Astrocyte (in vitro differentiated cells and primary cell): ENCODE measurements at places on chromosomes 12 and 14. TPM values are rescaled to one million over a fixed set of nuclear protein-coding genes. Genes with fewer than 3 reads are reported as not detected.

TAS2R8 gene
- not detected in 2 replicates for total RNA-seq

PIWIL1 gene
- total RNA-seq: not detected in 2 replicates

AP5M1 gene
- total RNA-seq: 51.1 and 61.1 TPM in 2 replicates

CCDC77 gene
- 5.2 and 9.3 TPM in 2 replicates for total RNA-seq

COCH gene
- total RNA-seq: 0.79 and 0.87 TPM in 2 replicates

NR1H4 gene
- total RNA-seq: not detected in 2 replicates

YARS2 gene
- total RNA-seq: 26.5 and 29.0 TPM in 2 replicates

NRXN3 gene
- total RNA-seq: 12.6 and 18.0 TPM in 2 replicates

HOXC12 gene
- total RNA-seq: not detected in 2 replicates

KRT3 gene
- 0.09 and 0.43 TPM in 2 replicates for total RNA-seq

PUS7L gene
- 8.9 and 11.4 TPM in 2 replicates for total RNA-seq

CD9 gene
- total RNA-seq: 46.0 and 52.2 TPM in 2 replicates

DLK1 gene
- total RNA-seq: 1.3 and 2.7 TPM in 2 replicates

STXBP6 gene
- 27.1 and 27.5 TPM in 2 replicates for total RNA-seq

PTCSC3 gene
- not detected in 2 replicates for total RNA-seq

LAG3 gene
- total RNA-seq: 2.0 TPM in 2 replicates

A2M gene
- 4.2 and 10.7 TPM in 2 replicates for total RNA-seq

OTX2 gene
- total RNA-seq: 2.3 and 8.2 TPM in 2 replicates

KRT78 gene
- total RNA-seq: not detected in 2 replicates

GNPNAT1 gene
- 32.4 and 37.7 TPM in 2 replicates for total RNA-seq

IRAK3 gene
- total RNA-seq: 0.05 and 0.10 TPM in 2 replicates

MYF5 gene
- total RNA-seq: not detected in 2 replicates

SLC6A12 gene
- 2.6 and 3.0 TPM in 2 replicates for total RNA-seq

HOXC13 gene
- total RNA-seq: not detected in 2 replicates

ZDHHC22 gene
- total RNA-seq: 0.50 and 0.52 TPM in 2 replicates

NXPH4 gene
- 14.5 and 22.3 TPM in 2 replicates for total RNA-seq

LTB4R2 gene
- 7.8 and 9.3 TPM in 2 replicates for total RNA-seq

TRPV4 gene
- total RNA-seq: 0.75 and 0.84 TPM in 2 replicates

TPH2 gene
- 0.24 and 0.30 TPM in 2 replicates for total RNA-seq

NOPCHAP1 gene
- total RNA-seq: 22.3 and 26.8 TPM in 2 replicates

ZNF891 gene
- total RNA-seq: 1.2 TPM in 2 replicates

TMEM106C gene
- total RNA-seq: 19.4 and 30.0 TPM in 2 replicates
